ENCODE measurements at places on chromosomes 1 and 21. TPM values are rescaled to one million over a fixed set of nuclear protein-coding genes. Genes with fewer than 3 reads are reported as not detected.

KRTAP19-8 gene
- total RNA-seq: not detected

RNF207 gene
- 110 TPM for total RNA-seq

DIO1 gene
- total RNA-seq: not detected

CYP4Z1 gene
- total RNA-seq: not detected
